Sciatic nerve (tissue), 2 donors: ENCODE measurements at places on chromosomes 16 and 17. TPM values are rescaled to one million over a fixed set of nuclear protein-coding genes. Genes with fewer than 3 reads are reported as not detected.

GRCh38 chr16:53678756-53679343 lies 24.8 kb downstream of the RPGRIP1L start:
- DNase-seq, result no peak

DNA sequence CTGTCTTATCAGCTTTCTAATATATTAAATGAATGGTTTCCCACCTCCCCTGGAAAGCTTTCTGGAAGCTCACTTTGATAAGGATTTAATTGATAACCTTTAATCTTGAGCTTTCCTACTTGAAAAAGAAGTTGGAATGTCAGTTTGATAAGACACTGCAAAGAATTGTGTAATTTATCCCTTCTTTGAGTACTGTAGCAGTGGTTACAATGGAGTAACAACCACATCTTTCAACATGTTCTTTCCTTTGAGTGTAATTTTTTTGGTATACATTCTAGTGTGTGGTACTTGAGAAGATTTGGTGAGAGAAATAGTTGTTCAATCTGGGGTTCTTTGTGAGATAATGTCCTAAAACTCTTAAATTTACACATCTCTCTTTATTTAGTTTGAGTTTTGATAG lies 43.4 kb downstream of the CPD start:
- no peak for DNase-seq

DNA sequence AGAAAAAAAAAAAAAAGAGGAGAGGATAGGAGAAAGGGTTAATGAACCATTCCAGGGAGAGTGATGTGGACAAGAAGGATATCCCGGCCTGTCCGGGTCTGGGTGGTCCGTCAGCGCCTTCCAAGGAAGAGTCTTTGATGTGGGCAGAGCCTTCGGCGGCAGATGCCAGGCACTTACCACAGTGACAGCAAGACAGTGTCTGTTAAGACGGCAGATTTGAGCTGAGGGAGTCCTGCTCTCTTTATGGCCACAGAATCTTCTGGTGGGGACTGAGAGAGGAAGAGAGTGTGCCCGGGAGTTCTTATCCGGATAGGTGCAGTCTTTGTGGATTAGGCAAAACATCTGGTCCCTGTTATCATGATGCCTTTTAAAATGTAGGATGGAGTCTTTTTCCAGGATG lies 95.2 kb downstream of the ZDHHC7 start:
- no peak for DNase-seq

DNA sequence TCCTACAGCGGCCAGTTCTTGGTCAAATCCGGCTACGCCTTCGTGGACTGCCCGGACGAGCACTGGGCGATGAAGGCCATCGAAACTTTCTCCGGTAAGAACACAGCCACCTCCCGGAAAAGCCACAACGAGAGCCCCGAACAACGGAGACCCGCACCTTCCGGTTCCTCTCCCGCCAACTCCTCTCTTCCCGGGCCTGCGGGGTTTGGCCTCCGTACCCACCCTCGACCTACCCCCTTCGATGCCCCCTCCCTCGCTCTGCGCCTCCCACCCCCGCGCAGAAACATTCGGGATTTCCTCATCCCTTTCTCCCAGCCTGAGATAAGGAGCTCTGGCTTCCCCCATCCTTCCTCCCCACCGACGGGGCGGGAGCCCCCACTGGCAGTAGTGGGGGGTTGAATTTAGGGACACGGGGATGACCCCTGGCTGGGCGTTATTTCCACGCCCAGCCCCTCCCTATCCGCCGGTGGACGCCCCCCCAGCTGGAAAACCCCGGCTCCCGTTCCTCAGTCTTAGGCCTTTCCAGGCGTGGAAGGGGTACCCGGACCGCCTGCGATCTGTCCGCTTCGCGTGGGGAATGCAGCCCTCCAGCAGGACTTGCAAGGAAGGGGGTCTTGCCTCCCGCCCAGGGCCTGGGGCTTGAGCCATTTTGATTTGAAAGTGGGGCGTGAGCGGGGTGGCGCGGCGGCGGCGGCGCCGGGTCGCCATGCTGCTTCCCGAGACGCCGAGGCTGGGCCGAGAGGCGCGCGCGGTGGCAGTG lies 822 bp downstream of the IGF2BP1 start:
- DNase-seq, result no peak

GRCh38 chr17:43774304-43775250 lies 4.2 kb downstream of the DUSP3 start:
- DNase-seq, result no peak

GRCh38 chr17:80347948-80348351 lies 67.0 kb upstream of the ENDOV start:
- peak; percentile 49 for DNase-seq

The FBXL16 gene
- total RNA-seq, result 6.5 TPM

The KRTAP4-7 gene
- not detected for total RNA-seq

The TMEM235 gene
- total RNA-seq, result not detected
